ENCODE measurements at places on chromosomes 13 and 19.
A peak's percentile ranks its signal among the peaks of the same experiment; 100 is the strongest.

GRCh38 chr13:100525453-100526317, 62.9 kb downstream of the GGACT start:
- no peak for DNase-seq

DNA sequence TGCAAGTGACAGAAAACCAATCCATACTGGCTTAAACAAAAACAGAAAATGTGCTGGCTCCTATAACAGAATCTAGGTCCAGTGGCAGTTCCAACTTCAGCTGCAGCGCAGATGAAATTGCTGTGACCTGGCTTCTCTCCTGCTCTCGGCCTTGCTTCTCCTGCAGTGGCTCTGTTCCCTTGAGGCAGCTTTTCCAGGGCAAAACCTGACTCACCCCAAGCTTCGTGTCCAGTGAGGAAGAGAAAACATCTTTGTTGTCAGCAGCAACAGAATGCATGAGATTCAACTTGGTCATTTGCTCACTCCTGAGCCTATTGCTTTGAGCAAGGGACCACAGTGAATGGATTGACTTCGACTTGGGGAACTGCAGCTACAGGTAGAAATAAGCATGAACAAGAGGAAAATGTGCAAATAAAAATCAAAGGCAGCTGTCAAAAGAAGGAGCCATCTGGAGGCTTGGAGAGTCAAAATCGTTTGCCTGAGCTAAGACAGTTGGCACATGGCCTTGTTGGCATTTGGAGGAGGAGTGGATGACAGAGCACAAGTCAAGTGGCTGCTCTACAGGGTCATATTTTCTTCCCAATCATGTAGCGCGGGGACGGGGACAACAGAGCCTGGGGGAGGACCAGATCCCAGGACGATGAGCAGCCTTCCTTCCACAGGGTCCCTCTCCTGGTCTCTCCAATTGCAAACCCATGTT, 523.4 kb downstream of the FGF9 start:
- DNase-seq, result no peak

- peak; percentile 72 for DNase-seq
These were observed 15.7 kb downstream of the PRAM1 start for GRCh38 chr19:8486661-8487136.

DNA sequence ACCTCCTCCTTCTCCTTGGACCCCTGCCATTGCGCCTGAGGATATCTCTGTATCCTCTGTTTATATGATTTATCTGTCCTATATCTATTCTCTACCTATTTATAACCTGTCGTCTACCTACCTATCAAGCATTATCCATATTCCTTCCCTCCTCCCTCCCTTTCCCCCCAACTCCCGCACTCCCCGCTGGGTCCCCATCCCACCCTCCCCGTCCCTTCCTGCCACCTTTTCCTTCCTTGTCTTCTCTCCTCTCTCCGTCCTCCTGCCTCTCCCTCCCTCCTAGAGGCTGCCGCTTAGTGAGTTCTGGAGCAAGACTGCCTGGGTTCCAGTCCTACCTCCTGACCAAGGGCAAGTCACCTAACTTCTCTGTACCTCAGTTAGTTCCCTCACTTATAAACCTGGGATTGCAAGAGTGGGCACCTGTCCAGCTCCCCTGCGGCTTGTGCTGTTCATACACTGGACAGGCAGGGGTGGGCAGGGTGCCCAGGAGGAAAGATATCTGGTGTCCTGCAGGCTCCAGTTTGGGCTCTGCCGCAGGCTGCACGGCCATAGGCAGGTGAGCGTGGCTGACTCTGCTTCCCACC, 16.1 kb downstream of the TTYH1 start:
- no peak for DNase-seq

DNA sequence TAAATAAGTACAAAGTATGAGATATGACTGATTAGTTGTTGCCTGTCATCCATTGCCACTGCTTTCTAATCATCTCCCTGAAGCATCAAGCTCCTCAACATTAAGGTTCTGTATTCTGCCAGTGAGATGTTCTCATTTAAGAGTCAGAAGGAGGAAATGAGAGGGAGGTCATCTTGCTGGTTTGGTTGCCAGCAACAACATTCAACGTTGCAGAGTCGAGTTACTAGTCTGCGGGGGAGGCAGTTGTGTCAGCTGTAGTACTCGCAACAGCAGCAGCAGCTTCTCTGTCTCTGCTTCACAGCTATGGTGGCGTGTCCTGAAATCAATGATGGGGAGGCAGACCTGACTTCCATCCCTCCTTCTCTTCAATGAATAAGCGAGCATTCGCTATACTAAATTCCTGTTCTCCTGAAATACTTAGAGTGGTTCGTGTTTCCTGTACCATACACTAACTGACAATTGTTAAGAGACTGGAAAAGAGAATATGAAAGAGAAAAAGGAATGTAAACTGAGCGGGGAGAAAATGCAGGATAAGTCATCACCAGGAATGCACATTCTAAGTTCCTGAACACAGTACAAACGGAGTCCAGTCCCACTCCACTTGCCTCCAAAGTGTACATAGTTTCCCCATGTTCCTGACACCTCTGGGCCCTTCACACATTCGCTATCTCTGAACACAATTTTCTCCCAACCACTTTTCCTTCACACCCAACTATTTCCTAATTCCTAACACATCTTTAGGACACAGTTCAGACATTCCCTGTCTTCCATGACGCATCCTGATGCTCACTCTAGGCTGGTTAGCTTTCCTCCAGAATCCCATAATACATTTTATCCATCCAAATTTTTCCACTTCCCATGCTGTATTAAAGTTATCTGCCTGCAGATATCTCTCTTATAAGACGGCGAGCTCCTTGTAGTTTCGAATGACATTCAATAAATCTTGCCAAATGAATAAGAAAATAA, 263.0 kb downstream of the KLF12 start:
- no peak for DNase-seq

DNA sequence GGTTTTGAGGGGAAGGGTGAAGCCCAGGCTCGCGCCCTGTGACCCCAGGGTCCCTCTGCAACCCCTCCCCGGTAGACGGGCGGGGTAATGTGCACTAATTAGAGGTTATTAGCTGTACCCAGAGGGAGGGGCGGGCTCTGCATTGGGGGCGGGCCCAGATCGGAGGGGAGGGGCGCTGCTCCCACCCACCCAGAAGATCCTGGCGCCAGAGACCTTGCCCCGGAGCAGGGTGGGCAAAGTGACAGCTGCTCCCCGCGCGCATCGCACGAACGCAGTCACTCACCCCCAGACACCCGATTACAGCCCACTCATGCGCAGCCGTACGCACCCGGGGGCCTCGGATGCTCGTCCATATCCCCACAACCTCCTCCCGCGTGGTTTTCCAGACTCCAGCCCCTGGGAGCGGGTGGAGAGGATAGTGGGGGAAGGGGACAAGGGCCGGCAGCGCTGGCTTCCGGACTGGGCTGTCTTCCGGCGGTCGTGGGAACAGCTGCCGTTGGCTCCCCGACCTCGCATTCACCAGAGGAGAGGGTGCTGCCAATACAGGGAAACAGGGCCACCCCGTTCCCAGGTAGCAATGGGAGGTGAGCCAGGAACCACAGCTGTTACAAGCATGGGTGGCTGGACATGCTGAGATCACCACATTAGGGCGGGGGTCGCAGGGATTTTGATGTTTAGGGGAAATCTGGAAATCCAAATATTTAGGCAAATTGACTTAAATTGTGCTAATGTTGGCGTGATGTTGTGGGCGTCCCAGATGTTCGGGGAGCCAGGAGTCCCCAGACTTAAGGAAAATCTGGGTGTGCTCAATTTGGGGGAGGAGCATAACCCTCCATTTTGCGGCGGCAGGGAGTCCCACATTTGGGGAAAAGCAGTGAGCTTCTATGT, 2.9 kb upstream of the HOOK2 start:
- peak; percentile 92 for DNase-seq

DNA sequence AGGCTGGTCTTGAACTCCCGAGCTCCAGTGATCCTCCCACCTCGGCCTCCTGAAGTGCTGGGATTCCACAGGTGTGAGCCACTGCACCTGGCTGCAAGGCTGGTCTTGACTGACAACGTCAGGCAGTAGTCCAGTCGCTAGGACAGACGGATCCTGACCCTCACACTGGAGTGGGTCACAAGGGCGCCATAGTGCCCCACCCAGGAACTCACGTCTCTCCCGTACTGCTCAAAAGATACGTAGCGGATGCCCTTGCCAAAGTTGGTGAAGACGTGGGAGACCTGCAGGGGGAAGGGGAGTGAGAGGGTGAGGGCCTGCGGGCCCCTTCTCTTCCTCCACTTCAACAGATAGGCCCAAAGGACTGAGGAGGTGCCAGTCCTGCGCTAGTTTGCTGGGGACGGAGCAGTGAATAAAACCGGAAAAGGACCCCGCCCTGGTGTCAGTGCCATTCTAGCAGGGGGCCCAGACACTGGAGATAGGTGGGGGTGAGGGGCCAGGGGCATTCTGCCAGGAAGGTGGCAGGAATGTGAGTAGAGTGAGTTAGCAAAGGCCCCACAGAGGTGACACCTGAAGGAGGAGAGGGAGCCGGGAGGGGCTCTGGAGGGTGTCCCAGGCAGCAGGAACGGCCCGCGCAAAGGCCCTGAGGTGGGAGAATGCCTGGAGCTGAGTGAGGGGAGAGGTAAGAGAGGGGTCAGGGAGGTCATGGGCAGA, 11.9 kb downstream of the MRPS12 start:
- peak; percentile 42 for DNase-seq

GRCh38 chr13:44191504-44192171, 182.0 kb upstream of the SERP2 start:
- DNase-seq, result no peak

All from spleen (tissue), 13 donors.